Testis (tissue), 5 donors: ENCODE measurements at places on chromosomes 6 and 20. TPM values are rescaled to one million over a fixed set of nuclear protein-coding genes. Genes with fewer than 3 reads are reported as not detected.

GRCh38 chr6:111996144-111996865, 57.6 kb upstream of the CCN6 start:
- DNase-seq: no peak

- DNase-seq: no peak
Observed at GRCh38 chr20:46934746-46935287, 40.2 kb downstream of the EYA2 start.

GRCh38 chr6:81376745-81377144, 375.7 kb downstream of the TENT5A start:
- DNase-seq: no peak

- no peak for DNase-seq
Observed at GRCh38 chr6:122845916-122846612, 57.0 kb downstream of the SMPDL3A start.

- no peak for DNase-seq
Observed at GRCh38 chr20:57559289-57559634, 1.6 kb upstream of the PCK1 start.

The CABLES2 gene
- total RNA-seq: 51.0 TPM
